CD4-positive, alpha-beta T cell treated with Interleukin-15 for 1 hour (primary cell): ENCODE measurements at places on chromosomes 13 and 19.

DNA sequence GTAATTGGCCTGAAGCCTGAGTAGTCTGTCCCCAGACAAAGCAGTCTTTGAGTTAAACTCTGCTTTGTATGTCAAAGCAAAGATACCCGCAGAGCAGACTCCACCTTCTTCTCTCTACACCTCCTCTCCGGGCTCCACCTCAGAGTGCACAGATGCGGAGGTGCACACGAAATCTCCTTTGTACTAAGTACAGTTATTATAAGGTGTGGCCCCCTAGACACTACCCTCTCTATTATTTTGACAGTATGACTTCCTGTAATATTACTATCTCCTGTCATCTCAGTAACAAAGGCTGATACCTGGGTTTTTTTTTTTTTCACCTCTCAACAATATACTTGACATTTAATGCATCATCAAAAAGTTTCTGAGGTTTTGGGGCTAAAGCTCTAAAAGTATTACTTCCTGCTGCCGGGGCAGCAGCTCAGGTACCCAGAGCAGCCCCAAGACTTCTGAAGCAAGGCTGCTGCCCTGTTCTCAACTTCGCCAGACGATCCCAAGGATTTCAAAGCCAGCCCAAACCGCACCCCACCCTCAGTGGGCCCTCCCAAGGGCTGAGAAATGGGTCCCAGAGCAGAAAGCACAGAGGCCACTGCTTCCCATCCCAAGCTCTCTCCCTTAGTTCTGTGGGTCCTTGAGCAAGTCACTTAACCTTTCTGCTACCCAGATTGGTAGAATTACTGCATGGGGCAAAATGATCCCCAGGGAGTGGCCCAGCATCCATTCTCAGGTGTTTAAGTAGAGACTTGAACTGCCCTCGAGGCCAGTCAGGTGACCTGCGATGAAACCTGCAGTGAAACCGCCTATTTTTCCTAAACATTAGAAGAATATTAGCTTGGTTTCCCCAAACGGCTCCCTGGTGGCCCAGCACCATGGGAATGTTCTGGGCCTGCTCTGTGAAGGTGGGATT is 180.6 kb downstream of the FOXO1 start:
- peak; percentile 82 for DNase-seq

DNA sequence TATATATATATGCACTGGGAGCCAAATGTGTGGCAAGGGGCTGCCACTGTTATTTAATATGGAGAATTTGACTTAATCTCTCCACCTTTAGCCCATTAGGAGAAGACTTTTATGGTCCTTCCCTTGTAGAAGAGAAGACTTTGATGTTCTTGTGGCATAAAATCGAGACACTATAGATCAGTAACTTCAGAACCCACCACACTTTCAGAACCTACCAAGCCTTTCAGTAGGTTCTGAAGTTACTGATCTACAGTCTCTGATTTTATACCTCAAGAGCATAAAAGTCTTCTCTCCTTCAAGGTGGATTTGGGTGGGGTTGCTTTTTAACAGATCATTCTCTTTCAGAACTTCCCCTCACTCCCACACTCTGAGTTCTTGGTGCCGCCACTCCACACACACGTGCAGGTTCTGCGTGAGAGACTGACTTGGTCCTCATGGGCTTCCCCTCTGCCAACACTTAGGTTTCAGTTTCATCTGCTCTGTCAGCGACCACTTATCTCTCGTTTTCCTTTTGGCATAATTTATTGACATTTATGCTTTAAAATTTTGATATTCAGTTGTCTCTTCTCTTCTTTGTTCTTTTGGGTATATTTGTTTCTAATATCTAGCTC is 213.4 kb upstream of the PCDH17 start:
- no peak for DNase-seq

GRCh38 chr13:60318186-60318585 is 78.8 kb upstream of the TDRD3 start:
- DNase-seq: no peak

DNA sequence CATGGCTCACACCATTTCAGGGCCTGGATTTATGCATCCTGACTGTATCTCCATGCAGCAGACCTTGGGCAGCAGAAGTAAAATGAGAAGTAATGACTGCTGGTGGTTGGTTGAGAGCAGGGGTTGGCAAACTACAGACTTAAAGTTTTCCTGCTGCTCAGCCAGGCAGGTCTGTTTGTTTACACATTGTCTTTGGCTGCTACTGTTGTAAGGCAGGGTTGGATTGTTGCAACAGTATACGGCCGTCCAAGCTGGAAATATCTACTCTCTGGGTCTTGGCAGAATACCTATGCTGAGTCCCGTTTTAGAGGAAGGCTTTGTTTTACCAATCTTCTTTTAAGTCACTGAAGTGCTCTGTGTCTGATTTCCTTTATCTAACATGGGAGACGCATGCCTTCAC is 13.5 kb downstream of the SNRNP70 start:
- no peak for DNase-seq

GRCh38 chr13:106916329-106916976 is 348.5 kb upstream of the ARGLU1 start:
- no peak for DNase-seq

GRCh38 chr13:20608438-20609020 is 41.6 kb downstream of the IFT88 start:
- DNase-seq: no peak

DNA sequence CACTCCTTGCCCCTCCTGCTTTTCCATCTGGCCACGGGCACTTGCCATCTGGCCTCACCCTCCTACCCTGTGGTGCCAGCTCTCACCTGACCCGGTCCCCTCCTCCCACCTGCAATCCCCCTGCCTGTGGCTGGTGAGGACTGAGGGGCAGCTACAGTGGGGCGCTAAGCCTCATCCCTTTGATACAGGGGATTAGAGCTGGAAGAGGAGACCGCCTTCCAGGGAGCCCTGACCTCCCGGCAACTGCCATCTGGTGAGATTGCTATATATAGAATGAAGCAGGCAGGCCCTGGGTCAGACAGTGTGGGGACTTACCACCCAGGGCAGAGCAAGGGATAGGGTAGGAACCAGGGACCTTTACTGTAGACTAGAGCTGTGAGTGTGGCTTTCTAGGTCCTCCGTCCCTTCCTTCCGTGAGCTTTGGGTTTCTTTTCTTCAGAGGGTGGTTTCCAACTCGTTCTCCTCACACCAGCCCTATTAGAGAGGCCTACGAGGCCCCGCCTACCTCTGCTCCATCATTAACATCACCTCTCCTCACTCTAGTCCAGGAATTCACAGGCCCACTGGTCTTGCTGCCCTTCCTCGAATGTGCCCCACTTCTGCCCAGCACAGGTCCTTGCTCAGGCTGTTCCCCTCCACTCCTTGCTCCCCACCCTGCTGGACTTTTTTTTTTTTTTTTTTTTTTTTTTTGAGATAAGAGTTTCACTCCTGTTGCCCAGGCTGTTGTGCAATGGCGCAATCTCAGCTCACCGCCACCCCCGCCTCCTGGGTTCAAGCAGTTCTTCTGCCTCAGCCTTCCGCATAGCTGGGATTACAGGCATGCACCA is 7.7 kb downstream of the KASH5 start:
- DNase-seq: no peak

- peak; percentile 84 for DNase-seq
Observed at GRCh38 chr19:47226426-47227351, 4.3 kb downstream of the BBC3 start.

GRCh38 chr13:111622051-111622531 is 301.6 kb downstream of the TEX29 start:
- no peak for DNase-seq

- peak; percentile 68 for DNase-seq
Observed at GRCh38 chr19:15551293-15552004, 43.1 kb downstream of the CYP4F22 start.

- DNase-seq: no peak
Observed at GRCh38 chr19:52602941-52603340, 32.9 kb downstream of the ZNF701 start.

DNA sequence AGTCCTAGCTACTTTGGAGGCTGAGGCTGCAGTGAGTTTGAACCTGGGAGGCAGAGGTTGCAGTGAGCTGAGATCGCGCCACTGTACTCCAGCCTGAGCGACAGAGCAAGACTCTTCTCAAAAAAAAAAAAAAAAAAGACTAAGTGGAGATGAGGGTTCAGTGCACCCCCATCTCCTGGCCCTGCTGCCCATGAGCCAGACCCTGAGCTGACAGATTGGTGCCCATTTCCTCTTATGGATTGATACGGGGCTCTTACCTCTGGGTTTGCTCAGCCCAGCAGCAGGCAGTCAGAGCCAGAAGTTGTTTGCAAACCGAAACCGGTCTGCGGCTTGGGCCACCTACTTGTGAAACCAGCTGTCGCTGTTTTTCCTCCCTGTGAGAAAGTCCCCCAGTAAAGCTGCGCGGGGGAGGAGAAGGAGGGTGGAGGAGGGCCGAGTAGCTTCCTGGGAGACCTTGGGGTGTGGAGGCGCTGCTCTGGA is 36.9 kb downstream of the ARRDC2 start:
- peak; percentile 88 for DNase-seq

DNA sequence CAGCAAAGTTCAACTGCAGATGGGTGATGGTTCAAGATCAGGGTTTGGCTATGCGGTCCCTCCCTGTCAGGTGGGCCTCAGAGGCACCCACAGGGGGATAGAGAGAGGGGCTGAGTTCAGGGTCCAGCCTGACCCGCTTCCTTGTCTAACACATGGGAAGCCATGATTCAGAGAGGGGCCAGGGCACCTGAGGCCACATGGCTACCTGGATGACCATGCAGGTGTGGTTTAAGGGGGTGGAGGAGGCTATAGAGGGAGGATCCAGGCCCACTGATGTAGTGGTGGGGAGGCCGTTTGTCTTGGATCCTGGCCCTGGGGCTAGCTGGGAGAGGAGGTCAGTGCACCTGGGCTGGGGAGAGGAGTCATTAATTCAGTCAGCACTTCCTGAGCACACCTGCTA is 56.7 kb downstream of the ZNF536 start:
- no peak for DNase-seq
